ENCODE measurements at places on chromosomes 11 and 22. TPM values are rescaled to one million over a fixed set of nuclear protein-coding genes. Genes with fewer than 3 reads are reported as not detected.

PRG3 gene
- total RNA-seq, result not detected

DNA sequence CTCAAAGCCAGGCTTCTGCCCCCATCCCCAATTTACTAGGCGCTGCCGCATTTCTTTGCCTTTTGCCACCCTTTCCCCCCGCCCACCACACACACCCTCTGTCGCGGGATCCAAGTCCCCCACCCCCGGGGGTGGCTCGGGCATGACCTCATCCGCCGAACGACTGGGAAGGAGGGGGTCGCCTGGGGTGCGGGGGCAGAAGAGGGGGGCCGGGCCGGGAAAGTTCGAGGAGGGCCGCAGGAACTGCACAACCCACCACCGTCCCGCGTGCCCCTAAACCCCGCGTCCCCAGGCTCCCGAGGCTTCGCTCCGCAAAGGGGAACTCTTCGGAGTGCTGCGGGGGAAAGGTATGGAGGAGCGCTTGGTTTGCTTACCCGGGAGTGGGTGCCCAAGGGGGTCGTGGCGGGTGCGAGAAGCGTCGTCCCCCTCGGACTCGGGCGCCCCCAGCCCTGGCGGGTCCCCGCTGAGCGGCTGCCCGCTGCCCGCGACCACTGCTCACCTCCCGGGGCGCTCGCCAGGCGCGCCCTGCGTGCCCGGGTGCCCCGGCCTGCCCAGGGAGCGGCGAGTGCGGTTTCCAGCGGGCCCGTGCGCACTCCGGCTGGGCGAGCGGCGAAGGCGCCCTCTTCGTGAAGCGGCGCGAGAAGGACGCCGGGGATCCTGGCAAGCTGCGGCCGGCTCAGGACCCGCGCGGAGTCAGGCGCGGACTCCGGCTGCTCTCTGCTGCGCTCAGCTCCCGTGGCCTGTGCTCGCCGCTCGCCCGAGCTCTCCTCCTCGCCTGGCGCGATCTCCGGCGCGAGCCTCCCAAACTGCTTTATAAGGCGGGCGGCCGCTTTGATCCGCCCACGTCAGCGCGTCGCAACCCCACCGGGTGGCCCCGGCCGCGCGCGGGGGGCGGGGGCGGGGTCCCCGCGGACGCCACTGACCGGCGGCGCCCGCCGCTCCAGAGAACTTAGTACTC lies 4.0 kb upstream of the WNT11 start:
- peaks cover 15% of the 10 kb centered on the region for H3K4me1 ChIP-seq
- no peaks in the 10 kb centered on the region for H3K36me3 ChIP-seq
- peak overlapping the region; percentile 60 for H3K4me3 ChIP-seq
- no peak overlapping the region for H3K27ac ChIP-seq
- peaks cover 41% of the 10 kb centered on the region for H3K27me3 ChIP-seq

SCN3B gene
- total RNA-seq, result not detected

GRIA4 gene
- total RNA-seq, result not detected

APOBEC3B gene
- 15.2 TPM for total RNA-seq

- peaks cover 14% of the 10 kb centered on the region for H3K4me1 ChIP-seq
- DNase-seq, result no peak
- peaks cover 1% of the 10 kb centered on the region for H3K27me3 ChIP-seq
- H3K36me3 ChIP-seq, result peaks cover 71% of the 10 kb centered on the region
- H3K4me3 ChIP-seq, result no peak overlapping the region
Measured at GRCh38 chr22:49882519-49883293, 29.1 kb downstream of the ZBED4 start.

- H3K36me3 ChIP-seq, result no peaks in the 10 kb centered on the region
- no peak for DNase-seq
- no peaks in the 10 kb centered on the region for H3K4me1 ChIP-seq
Measured at GRCh38 chr11:117866526-117866925, 9.9 kb downstream of the FXYD6 start.

DNA sequence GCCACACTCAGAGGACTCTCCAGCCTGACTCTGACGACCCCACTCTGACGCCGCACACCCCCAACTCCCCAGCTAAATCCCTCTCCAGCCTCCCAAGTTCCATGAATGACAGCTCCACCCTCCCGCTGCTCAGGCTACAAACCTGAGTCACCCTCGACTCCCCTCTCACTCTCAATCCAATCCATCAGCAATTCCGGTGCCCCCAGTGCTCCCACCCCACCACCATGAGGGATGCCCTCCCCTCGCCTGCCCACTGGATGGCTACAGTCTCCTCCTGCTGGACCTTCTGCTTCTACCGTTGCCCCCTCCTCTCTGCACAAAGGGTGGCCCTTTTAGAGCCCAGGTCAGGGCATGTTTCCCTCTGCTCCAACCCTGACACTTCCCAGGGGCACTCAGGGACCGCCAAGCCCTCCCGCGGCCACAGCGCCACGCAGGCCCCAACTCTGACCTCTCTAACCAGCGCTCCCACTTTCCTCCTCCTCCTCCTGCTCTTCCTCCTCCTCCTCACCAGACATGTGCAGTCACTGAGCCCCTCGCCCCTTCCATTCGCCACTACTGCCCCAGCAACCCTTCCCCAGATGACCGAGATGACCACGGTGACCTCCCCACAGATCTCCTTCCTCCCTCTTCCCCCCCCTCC lies 69.5 kb upstream of the NUP50 start:
- DNase-seq, result no peak
- no peaks in the 10 kb centered on the region for H3K4me1 ChIP-seq
- no peaks in the 10 kb centered on the region for H3K36me3 ChIP-seq
- H3K27ac ChIP-seq, result no peak overlapping the region
- peaks cover 57% of the 10 kb centered on the region for H3K27me3 ChIP-seq
- no peak overlapping the region for H3K4me3 ChIP-seq

SCUBE1 gene
- total RNA-seq, result not detected

KCNJ1 gene
- total RNA-seq, result not detected

CCDC15 gene
- 2.3 TPM for total RNA-seq

DNA sequence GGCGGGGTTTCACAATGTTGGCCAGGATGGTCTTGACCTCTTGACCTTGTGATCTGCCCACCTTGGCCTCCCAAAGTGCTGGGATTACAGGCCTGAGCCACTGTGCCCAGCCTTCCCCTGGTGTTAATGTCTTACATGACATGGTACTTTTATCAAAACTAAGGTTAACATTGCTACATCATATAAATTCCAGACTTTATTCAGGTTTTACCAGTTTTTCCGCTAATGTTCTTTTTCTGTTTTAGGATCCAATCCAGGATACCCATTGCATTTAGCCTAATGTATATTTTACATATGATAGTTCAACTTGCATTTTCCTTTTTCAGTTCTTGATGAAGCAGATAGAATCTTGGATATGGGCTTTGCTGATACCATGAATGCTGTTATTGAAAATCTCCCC lies 14.2 kb downstream of the DDX10 start:
- no peaks in the 10 kb centered on the region for H3K27me3 ChIP-seq
- peaks cover 21% of the 10 kb centered on the region for H3K4me1 ChIP-seq
- peaks cover 45% of the 10 kb centered on the region for H3K36me3 ChIP-seq
- DNase-seq, result no peak

CCDC73 gene
- not detected for total RNA-seq

DNA sequence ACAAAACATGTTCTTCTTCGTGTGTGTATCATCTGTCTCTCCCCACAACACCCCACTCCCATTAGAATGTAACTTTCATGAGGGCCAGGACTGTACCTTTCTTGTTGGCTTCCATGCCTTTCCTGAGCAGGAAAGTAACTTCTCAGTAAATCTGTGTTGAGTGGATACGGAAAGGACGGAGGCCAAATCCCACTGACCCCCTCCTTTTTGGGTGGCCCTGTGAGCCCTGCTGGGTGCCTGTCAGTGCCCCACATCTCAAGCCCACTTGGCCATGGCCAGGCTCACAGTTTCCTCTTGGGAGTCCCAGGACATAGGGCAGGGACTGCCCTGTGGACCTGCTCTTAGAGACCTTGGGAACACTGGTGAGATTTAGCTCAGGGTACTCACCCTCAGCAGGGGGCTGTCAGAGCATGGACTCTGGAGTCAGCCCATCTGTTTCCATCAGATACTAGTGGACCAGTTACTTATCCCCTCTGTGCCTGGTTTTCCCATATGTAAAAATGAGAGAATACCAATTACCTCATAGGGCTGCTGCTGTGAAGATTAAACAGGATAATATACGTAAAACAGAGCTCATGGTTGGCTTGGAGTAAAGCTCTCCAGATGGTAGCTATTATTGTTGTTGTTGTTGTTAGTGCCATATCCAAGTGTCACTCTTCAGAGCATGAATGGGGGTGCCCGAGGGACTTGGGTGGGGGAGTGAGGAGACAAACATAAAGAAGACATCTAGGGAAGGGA lies 1.0 kb upstream of the C11orf96 start:
- H3K27me3 ChIP-seq, result peaks cover 33% of the 10 kb centered on the region
- H3K36me3 ChIP-seq, result no peaks in the 10 kb centered on the region
- H3K4me1 ChIP-seq, result peaks cover 41% of the 10 kb centered on the region
- H3K4me3 ChIP-seq, result peak overlapping the region; percentile 73
- no peak for DNase-seq
- peak overlapping the region; percentile 13 for H3K27ac ChIP-seq

SLC22A8 gene
- not detected for total RNA-seq

DNA sequence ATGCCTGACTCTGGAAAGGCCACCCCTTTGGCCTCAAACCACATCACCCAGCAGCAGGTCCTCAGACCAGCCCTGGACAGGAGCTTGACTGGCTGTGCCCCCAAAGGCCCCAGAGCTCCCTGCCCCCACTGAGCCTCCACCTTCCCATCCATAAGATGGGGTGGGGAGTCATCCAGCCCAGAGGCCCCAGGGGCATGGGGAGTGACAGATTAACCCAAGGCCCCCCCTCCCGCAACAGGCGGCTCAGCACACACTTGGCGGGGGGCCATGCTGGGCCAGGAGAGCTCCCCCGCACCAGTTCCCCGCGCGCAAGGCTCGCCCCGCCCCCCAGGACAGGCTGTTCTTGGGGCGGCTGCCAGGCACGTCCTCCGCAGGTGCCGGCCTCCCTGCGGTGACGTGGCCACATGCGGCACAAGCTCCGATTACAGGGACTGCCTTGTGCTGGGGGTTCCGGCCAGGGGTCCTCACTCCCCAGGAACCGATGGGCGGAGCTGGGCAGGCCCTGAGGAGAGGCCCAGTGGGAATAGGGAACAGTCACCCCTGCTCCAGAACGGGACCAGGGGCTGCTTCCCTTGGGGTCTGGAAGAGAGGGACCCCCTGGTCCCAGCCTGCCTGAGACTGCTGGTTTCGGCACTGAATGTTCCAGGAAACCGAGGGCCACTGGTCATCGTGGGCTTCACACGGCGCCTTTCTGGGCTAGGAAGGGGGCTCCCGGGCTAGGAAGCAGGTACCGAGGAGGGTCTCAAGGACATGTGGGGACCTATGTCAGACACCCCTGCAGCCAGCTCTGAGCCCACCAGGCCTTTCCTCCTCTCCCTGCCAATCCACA lies 5.1 kb upstream of the CDKN1C start:
- no peaks in the 10 kb centered on the region for H3K36me3 ChIP-seq
- no peaks in the 10 kb centered on the region for H3K27me3 ChIP-seq
- H3K4me3 ChIP-seq, result no peak overlapping the region
- H3K4me1 ChIP-seq, result peaks cover 7% of the 10 kb centered on the region

DNA sequence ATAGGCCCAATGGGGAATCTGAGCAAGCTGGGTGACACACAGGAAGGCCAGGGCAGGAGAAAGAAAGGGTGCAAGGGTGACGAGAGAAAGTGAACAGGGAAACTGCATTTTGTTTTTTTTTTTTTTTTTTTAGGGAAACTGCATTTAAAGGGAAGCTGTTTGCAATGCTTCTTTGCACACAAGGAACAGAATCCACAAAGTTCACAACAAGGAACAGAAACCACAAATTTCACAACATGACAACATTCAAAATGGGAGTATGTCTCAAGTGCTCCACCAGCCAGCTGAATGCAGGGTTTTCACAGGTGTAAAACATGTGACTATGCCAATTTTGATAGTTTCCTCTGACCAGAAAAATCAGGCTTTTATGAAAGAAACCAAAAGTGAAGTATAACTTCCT lies 6.8 kb upstream of the PLAAT3 start:
- no peak overlapping the region for H3K27ac ChIP-seq
- no peak overlapping the region for H3K4me3 ChIP-seq
- H3K27me3 ChIP-seq, result peaks cover 8% of the 10 kb centered on the region
- H3K36me3 ChIP-seq, result no peaks in the 10 kb centered on the region

DNA sequence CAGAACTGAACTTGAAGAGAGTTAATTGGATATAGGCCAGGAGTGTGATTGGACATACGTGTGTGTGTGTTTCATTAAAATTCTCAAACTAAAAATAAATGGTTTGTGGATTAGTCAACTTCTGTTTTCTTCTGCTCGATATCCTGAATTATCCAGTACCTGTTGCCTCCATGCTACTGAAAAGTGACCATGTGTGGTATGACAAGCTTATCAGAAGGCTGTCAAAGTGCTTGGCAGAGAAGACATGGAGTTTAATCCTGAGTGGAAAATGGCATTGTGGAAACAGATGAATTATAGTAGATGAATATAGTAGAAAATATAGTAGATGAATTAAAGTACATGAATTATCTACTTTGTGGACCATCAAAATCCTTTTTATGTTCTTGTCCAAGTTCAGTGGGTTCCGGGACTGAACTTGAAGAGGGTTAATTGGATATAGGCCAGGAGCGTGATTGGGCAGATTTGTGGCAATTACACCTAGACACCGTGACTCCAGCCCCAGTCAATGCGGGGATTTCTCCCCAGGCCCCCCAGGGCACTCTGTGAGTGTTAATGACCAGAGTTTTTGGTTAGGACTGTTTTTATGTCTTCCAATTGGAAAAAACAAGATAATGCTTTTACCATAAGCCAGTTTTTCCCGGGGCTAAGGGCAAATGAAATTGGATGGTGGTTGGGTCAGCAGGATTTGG lies 30.1 kb downstream of the GRAMD1B start:
- no peak overlapping the region for H3K4me3 ChIP-seq
- peaks cover 63% of the 10 kb centered on the region for H3K4me1 ChIP-seq
- DNase-seq, result no peak
- no peak overlapping the region for H3K27ac ChIP-seq

DNA sequence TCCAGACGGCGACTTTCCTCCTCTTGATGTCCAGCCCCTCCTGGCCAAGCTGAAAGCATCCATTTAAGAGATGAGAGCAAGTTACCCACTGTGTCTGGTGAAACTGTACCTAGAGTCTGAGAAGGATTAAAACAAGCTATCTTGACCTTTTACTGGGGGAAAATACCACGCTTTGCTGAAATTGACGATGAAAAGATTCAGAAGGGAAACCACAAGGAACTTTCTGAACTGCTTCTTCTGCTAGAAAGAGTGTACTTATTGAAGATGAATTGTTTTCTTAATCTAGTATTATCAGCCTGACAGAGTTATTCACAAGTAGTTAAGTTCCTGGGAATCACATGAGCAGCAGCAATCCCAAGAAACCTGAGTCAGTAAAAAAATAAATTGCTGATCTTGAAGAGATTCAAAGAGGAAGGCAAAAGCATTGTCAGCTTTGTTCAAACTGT lies 13.1 kb upstream of the MS4A6A start:
- DNase-seq, result no peak
- no peak overlapping the region for H3K4me3 ChIP-seq
- no peaks in the 10 kb centered on the region for H3K4me1 ChIP-seq
- no peaks in the 10 kb centered on the region for H3K27me3 ChIP-seq
- H3K27ac ChIP-seq, result no peak overlapping the region
- no peaks in the 10 kb centered on the region for H3K36me3 ChIP-seq

GRCh38 chr11:120911943-120912342 lies 112.0 kb upstream of the TBCEL start:
- peaks cover 23% of the 10 kb centered on the region for H3K27me3 ChIP-seq

OR9G4 gene
- not detected for total RNA-seq

All from HFFc6 (cell line).